SK-N-DZ (cell line): ENCODE measurements at places on chromosomes 2 and 18.

GRCh38 chr2:45652090-45653031 is 886 bp downstream of the PRKCE start:
- peak; percentile 62 for DNase-seq

DNA sequence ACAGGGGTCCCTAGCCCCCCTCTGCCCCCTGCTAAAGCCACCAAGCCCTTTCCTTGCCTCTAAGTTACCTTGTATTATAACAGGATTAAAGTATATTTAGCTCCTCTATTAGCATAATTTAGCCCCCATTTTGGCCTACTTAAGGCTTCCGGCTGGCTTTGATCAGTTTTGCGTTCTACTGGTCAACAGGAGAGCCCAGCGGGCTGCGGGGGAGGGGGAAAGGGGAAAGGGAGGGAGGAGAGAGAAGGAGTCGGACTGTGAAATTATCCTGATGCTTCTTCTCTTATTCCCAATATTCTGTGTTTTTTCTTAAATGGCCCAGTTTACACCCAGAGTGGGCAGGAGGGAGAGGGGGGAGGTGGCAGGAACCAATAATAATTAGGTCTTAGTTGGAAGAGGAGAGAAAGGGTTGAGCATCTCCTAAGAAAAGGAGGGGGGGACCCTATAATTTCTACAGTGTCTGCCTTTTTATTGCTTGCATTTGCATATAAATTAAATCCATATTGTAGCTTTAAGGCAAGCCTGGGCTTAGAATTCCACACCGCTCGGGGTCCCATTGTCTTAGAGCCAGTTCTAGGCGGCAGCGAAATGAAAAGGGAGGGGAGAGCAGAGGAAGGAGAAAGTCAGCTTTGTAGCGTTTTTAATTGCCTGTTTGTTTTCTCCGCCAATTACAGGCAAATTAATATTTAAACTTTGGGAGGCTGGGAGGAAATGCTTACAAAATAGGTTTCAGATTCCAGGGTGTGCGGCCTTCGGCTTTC is 39.6 kb downstream of the EN1 start:
- no peak for DNase-seq

GRCh38 chr2:40452786-40453185 is 896 bp upstream of the SLC8A1 start:
- no peak for DNase-seq

DNA sequence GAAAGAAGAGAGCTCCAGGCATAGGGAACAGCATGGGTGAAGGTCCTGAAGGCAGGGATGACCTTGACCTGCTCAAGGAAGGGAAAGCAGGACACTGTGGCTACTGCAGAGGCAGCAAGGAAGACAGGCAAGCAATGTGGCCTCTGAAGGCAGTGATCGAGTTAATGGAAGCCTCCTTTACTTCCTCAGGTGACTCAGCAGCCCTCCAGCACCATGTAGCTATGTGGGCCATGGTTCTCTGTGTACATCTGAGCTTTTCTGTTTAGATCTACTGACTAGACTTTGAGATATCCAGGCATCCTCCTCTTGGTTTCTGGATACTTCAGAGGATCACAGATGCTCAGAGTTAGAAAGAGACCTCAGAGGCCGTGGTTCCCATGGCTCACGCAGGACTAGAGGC is 107.3 kb upstream of the PID1 start:
- no peak for DNase-seq

DNA sequence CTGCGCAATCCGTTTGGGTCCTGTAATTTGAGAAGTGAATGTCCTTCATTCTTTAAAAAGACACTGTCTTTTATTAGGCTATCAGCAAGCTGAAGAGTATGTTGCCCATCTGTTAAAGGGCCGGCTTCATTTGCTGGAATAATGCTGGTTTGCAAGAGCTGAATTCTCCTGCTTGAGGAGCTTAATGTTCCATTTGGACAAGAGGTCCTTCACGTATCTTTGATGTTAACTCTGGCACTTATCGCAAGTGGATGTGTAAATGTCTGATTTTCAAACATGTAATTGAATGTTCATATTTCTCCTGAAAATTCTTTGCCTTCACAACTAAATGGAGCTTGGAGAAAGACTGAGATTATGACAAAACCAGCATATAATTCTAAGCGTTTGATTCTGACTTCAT is 280.8 kb upstream of the NRP2 start:
- DNase-seq: no peak

DNA sequence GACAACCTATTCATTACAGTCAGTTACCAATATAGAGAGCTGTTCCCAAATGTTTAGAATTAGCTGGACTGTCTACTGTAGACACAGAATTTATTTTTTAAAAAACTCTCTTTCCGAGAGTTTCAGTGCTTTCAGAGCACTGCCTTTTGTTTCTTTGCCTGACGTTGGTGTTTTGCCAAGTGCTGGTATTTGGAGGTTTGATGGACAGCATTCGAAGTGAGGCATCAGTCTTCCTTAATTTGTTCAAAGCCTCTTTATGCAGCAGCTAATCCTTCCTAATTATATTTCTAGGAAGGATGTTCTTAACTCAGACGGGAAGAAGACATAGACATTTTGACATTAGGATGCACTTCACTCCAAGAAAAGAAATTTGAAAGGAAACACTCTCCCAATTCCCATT is 83.2 kb downstream of the LTBP1 start:
- no peak for DNase-seq

GRCh38 chr2:185044323-185044874 is 446.1 kb downstream of the ZNF804A start:
- DNase-seq: no peak

DNA sequence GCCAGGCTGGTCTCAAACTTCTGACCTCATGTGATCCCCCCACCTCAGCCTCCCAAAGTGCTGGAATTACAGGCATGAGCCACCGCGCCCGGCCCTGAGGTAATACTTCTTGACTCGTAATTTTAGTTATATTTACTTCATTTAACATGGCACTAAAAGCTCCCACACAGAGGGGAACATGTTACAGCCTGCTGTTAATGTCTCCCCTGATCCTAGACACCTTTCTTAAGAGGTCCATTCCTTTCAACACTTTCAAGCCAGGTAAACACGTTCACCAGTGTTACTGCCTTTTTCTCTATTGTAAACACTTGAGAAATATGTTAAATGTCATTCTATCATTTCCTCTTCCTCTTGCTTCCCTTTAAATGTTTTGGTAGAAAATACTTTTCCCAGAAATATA is 161.4 kb downstream of the METTL4 start:
- no peak for DNase-seq

DNA sequence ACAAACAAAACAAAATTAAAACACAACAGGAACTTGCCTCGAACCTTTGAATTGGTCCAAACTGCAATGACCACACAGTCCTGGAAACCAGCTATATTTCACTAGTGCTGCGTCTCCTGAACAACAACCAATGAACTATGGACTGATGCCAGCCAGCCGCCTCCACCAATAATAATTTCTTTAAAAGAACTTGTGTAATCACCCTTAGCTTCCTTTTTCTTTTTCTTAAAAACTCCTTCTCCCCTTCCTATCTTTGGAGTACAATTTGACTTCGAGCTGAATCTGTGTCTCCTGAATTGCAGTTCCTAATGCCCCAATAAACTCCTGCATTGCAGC is 1.6 kb upstream of the CXXC1 start:
- no peak for DNase-seq

DNA sequence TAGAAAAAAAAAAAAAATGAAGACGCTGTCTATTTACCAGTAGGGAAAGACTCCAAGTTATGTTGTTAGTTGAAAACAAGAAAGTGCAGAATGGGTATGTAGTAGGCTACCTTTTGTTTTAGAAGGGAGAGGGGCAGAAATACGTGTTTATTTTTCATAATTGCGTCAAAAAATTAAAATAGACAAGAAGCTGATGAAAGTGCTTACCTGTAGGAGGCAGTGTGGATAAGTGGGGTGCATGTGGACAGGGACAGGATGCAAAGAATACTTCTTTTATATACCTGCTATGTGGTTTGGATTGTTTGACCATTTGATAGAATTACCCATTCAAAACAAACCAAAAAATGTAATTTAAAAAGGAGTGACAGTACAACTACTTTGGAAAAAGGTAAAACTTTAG is 3.0 kb upstream of the GCG start:
- no peak for DNase-seq

- DNase-seq: no peak
Measured at GRCh38 chr2:232512602-232513001, 7.6 kb upstream of the PRSS56 start.

GRCh38 chr2:23904692-23905091 is 22.2 kb downstream of the ATAD2B start:
- no peak for DNase-seq

GRCh38 chr2:170241756-170242155 is 63.8 kb downstream of the MYO3B start:
- DNase-seq: no peak

DNA sequence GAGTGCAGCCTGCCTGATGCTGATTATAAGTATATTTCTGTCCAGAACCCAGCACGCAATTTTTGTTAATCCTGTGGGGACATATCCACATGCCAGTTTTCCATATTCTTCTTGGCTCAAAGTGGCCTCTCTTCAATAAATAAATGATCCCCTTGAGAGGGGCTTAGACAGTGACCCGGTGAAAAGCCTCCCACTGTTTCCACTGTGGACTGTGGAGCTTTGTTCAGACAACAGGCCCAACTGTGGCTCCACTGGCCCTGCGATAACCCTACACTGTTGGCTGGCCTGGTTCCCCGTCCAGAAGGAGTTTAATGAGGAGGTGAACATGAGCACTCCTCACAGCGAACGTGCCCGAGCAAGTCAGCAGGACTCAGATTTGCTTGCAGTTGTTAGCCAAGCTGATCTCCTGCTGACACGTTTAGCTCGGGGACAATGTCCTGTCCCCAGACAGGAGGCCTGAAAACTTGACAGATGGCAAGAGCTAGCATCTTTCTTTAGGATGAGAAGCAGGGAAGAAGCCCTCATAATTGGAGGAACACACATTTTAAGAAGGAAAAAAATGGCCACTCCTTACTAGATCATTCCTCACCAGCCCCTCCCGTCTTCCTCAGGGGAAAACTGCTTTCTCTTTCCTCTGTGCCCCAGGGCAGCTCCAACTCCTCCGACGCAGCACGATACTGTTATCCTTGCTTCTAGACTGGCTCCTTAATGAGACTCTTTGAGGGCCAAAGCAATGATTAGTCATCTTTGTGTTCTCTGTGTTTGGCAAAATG is 20.0 kb upstream of the MTCL1 start:
- DNase-seq: no peak

DNA sequence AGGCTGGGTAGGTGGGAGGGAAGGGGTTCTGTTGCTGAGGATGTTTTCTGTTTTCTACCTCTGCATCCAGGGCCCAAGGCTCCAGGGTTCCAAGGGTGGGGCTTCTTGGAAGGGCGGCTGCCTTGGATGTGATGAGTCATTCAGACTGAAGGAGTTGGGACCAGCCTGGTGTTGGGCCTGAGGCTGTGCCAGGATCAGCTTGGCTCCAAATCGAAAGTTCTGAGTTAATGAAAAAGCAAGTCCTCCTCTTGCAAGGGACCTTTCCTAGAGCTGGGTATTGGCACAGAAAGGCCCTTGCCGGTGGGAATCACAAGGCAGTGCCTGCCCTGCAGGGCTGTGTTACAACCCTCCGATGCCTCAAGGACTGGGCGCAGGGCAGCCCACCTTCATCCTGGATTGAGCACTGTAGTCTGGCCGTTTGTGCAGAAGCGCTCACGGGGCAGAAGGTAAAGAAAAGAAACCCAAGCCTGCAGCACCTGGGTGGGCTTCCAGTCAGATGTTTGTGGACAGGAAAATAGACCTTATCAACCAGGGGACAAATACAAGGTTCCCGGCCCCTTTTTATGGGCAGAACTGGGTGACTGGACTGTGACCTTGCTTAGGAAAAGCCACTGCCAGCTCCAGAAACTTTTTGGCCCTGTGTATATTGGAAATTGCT is 52.5 kb upstream of the MCFD2 start:
- DNase-seq: no peak

DNA sequence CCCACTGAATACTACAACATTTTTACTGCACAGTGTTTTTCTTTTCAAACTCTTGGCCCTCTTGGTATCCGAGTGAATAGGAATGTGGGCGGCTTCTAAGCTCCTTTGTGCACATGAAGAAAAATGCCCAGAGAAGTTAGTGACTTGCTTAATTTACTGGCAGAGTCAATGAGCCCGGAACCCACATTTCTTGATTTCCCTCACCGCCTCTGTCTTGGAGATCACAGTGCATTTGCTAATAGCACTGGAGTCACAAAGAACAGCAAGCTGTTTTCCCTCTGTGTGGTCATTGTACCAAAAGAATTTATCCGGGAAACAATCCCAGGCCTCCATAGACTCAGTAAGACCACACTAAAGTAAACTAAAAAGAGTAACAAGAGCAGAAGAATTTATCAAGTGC is 18.9 kb downstream of the STON1 start:
- no peak for DNase-seq

GRCh38 chr2:8134985-8135682 is 546.7 kb upstream of the ID2 start:
- no peak for DNase-seq

DNA sequence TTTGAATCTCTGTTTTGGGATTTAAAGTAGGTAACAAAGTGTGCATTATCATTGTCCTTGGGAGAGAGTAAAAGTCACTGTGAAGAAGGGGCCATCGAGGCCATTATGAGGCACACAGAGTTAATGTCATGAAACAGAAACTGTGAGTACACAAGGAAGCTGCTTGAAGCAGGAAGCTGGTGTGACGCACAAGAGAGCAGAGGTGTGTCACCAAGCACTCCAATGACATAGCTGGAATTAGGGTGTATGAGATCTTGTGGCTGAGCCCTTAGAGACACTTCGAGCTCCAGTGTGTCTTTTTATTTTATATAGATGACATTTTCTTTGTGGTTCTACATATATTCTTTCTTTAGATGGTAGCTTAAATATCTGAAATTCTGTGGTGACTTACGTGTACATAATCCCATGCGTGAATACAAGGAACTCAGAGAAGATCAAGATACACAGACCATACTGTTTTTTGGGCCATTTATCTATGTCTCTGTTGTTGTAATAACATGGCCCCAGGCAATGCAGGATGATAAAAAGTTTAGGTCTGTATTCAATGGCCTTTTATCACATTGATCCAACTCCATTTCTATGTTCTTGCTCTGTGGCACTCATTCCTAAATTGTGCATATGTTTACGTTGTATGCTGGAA is 164.7 kb upstream of the FAM98A start:
- DNase-seq: no peak

- DNase-seq: no peak
Measured at GRCh38 chr2:86082756-86083155, 22.9 kb downstream of the POLR1A start.
